Stimulated activated naive CD8-positive, alpha-beta T cell treated with anti-CD3 and anti-CD28 coated beads, Interleukin-15, amount 100 ng/mL, for 72 hours (primary cell): ENCODE measurements at places on chromosomes 4 and X.

GRCh38 chrX:96906741-96907140 is 23.0 kb downstream of the RPA4 start:
- DNase-seq = no peak

DNA sequence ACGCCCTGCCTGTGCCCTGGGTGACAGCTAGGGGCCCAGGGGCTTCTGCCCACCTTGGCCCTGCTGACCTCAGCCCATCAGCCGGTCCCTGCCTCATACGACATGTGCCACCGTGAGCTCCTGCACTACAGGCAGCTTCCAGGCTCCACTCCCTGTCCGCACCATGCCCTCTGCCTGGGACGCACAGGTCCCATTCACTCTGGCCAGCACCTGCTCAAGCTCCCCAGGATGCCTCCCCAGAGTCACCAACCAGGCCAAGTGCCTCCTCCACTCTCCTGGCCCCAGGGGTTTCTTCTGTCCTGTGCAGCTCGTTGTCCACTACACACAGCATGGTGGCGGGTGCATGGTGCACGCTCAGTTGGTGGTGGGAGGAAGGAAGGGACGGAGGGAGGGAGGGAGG is 20.2 kb upstream of the MRFAP1 start:
- no peak for DNase-seq

DNA sequence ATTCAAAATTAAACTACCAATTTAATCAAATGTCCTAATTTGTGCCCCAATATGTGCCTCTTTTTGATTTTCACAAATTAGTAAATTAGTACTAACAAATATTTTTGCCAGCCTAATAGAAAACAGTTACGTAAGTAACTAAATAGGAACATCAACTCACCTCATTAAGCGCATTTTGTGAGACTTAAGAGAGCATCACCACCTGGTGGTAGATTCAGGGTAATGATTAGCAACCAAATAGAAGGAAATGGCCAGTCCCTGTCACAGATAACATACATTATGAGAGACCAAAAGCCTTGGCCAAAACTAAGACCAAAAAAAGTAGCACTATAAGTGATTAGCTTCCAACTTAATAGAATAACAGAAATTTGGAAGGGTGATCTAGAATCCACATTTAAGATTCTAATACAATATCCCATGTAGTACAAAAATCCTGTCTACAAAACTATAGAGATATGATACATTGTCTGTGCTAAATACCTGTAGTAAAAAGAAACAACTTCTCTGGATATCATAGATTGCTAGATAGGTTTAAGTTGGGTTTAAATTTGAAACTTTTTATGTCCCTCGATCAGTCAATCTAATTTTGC is 46.7 kb downstream of the C4orf46 start:
- DNase-seq = no peak

DNA sequence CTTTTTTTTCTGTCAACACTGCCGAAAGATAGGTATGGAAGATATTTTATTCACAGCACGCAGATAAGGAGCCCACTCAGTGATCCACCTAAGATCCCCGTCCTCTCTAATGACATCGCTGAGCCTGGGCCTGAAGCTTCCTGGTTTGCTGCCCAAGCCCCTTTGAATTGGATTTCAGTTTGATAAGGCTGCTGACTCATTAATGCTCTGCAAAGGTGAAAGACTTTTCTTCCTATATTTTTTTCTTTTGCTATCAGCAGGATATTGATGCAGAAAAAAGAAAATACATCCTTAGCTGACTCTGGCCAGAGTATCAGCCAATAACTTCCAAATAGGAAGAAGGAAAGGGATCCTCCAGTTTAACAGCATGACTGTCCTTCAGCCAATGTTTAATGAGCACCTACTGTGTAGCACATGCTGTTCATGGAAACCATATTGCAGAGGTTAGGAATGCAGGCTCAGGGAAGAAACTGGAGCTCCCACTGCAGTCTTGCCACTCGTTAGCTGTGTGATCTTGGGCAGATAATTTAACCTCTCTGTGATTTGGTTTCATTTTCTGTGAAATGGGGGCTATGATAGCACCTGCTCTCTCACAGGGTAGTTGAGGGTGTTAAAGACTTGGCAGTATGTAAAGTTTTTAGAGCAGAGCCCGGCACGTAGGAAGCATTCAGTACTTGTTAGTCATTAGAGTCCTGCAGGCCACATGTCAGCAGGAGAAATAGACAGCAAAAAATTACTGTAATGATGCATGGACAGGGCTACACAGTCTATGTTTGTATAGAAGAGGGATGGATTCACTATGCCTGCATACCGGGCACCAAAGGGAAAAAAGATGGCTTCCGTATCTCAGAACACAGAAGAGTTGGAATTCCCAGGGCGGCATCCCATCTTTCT is 39.3 kb downstream of the EVC start:
- DNase-seq = no peak

DNA sequence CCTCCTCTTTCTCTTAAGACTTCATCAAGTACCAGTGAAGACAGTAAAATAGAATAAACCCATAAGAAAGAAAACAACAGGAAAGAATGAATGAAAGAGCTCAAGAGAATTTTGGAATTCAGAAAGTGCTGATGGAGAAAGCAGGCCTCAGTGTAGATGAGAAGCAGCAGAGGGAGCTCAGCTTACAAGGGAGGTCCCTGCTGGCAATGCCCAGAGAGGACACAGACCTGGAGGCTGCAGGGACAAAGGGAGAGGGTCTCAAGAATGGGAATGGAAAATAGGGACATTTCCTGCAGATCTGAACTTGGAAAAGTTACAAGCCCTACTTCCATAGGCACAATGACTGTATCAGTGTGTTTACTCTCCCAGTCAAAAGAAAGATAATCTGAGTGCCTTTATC is 64.5 kb upstream of the MAGEA10 start:
- no peak for DNase-seq

DNA sequence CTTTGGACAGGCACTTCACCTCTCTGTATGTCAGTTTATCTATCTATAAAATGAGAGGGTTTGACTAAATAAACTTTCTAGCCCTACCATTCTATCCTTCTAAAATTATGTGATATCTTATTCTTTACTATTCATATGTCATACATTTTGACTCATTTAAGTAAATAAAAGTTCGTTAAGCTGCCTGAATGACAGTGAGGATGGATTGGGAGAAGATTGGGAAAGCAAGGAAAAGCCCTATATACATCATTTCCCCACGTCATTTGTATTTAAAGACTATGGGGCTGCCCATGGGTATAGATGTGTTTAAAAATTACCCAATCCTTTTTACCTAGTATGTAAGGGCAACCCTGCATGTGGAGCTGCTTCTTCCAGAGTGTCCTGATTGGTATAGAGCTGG is 5.3 kb downstream of the SLC16A2 start:
- no peak for DNase-seq

- DNase-seq = no peak
These were observed 435.4 kb upstream of the TENM3 start for GRCh38 chr4:181807771-181808170.

- no peak for DNase-seq
These were observed 236.7 kb downstream of the PRDM5 start for GRCh38 chr4:120685756-120686278.

DNA sequence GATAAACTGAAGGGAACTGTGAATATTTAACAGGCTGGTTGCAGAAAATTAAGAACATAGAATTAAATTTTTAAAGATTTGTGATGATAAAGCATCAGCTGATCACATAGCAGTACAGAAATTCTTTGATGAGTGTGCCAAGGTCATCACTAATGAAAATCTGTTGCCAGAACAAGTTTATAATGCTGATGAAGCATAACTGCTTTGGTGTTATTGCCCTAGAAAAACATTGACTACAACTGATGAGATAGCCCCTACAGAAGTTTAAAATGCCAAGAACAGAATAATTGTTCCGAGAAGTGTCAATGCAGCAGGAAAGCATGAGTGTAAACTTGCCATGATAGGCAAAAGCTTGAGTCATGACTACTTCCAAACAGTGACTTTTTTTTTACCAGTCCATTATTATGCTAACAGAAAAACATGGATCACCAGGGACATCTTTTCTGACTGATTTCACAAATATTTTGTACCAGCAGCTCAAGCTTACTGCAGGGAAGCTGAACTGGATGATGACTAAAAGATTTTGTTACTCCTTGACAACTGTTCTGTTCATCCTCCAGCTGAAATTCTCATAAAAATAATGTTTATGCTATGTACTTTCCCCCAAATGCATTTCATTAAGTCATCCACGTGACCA is 1136.6 kb downstream of the FAT4 start:
- DNase-seq = no peak

- no peak for DNase-seq
These were observed 39.0 kb downstream of the BCOR start for GRCh38 chrX:40058719-40059118.

DNA sequence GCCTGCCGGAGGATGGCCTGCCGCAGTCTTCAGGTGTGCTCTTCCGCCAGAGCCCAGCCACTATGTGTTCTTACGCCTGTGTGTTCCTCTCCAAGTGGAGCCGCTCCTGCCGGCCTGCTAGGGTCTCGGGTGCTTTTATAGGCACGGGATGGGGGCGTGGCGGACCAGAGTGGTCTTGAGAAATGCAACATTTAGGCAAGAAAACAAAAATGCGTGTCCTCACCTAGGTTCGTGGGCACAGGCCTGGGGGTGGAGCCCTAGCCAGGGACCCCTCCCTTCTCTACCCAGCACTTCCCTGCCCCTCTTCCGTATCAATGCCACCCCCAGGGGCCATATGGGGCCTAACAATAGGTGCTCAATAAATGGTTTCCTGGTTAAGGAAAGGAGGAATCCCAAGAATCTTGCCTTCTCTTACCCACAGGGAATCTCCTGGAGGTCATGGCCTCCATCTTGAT is 34.4 kb upstream of the LRBA start:
- DNase-seq = no peak

GRCh38 chr4:186915816-186916215 is 192.2 kb upstream of the FAT1 start:
- DNase-seq = no peak

- DNase-seq = no peak
These were observed 671.6 kb downstream of the FAT4 start for GRCh38 chr4:125986307-125986706.

- DNase-seq = no peak
These were observed 40.0 kb upstream of the ADRA2C start for GRCh38 chr4:3725936-3726870.

- DNase-seq = no peak
These were observed 135.8 kb downstream of the GASK1B start for GRCh38 chr4:158036998-158037397.

DNA sequence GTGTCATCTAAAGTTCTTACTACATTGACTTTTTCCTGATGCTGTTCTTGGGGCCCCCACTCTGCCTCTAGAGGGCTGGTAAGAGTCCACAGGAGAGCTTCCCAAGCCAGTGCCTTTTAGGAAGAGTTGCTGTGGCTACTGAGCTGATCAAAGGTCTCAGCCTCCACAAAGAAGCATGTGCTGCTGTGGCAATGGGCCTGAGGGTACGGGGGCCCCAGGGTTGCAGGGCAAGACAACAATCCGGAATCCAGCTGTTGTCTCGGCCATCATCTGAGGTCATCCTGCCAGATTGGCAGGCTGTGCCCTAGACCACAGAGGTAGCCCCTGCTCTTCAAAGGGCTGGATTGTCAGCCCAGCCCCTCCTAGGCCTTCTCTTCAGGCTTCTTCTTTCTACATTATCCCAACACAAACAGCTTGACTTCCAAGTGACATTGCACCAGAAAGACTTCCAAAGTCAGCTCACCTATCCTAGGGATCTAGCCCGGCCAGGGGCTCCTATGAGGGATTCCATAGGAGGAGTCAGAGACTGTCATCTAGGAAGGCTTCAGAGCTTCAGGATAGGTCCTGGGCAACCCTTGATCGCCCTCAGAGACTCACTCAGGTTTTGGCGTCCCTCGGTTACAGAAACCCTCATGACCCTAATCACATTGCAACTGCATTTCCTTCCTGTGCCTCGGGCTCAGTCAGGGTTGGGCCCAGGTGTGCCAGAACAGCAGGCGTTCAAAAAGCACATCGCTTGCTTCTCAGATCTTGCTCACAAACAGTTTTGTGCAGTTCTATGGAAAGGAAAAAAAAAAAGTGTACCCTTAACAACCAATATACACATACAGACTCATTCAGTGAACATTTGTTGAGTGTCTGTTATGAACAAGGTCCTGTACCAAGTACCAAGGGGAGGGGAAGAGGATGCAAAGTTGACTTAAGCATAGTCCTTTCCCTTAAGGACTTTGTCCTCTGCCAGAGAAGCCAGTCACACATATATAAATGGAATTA is 27.8 kb downstream of the SLC25A5 start:
- no peak for DNase-seq

GRCh38 chrX:41384051-41384705 is 50.2 kb downstream of the DDX3X start:
- peak; percentile 16 for DNase-seq

- no peak for DNase-seq
These were observed 133.7 kb upstream of the CPXCR1 start for GRCh38 chrX:88613338-88613737.

GRCh38 chr4:85798012-85798770 is 323.2 kb downstream of the ARHGAP24 start:
- no peak for DNase-seq

GRCh38 chrX:9518051-9518450 is 53.2 kb downstream of the TBL1X start:
- no peak for DNase-seq

GRCh38 chrX:131544218-131544617 is 344 bp downstream of the OR13H1 start:
- no peak for DNase-seq

DNA sequence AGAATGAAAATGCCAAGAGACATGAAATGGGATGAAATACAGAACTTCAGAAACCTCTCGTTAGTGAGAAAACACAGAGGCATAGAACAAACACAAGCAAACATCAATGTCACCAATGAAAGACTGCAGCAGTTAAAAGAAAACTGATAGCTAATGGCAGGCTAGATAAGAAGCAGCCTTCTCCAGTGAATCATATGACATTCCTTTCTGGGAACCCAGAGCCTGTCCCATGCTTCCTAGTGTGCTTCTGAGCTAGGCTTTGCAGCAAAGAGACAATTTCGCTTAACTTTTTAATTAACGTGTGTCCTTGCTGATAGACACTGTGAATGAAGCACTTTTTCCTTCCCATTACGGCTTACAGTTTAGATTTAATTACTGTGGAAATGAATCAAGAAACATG is 444.6 kb downstream of the IL15 start:
- DNase-seq = no peak

DNA sequence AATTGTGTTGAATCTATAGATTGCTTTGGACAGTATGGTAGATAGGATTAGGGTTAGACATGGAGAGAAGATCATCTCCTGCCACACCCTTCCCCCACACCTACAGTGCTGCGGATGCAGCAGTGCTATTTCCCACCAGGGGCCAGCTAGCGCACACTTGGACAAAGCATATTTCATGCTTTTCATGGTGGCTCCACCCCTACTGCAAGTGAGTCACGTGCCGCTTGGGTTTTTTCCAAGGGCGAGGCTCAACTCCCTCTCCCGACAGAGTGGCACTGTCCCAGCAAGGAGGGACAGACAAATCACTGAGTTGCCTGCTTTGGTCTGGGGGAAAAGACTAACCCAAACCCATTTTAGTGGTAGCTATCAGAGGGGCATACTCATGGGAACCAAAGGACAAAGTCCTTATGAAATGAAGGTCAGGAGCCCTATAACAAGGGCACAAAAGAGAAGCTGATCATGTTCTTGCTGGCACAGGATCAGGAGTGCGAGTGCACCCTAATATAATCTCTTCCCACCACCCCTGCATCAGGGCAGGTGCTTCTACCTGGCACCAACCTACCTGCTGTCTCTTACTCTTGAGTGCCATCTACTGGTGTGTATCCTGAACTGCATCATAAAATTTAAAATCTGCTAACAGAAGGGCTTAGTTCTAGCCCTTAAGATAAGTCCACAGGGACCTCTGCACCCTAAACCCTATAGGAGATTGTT is 55.1 kb upstream of the PGAM4 start:
- DNase-seq = no peak

- DNase-seq = no peak
These were observed 69.0 kb upstream of the PSAPL1 start for GRCh38 chr4:7503559-7504249.
